ENCODE measurements at places on chromosomes 16 and 17.

- DNase-seq: no peak
Measured at GRCh38 chr16:54632322-54633220, 298.1 kb upstream of the IRX5 start.

GRCh38 chr17:69762359-69762758, 312.7 kb upstream of the KCNJ16 start:
- DNase-seq: no peak

DNA sequence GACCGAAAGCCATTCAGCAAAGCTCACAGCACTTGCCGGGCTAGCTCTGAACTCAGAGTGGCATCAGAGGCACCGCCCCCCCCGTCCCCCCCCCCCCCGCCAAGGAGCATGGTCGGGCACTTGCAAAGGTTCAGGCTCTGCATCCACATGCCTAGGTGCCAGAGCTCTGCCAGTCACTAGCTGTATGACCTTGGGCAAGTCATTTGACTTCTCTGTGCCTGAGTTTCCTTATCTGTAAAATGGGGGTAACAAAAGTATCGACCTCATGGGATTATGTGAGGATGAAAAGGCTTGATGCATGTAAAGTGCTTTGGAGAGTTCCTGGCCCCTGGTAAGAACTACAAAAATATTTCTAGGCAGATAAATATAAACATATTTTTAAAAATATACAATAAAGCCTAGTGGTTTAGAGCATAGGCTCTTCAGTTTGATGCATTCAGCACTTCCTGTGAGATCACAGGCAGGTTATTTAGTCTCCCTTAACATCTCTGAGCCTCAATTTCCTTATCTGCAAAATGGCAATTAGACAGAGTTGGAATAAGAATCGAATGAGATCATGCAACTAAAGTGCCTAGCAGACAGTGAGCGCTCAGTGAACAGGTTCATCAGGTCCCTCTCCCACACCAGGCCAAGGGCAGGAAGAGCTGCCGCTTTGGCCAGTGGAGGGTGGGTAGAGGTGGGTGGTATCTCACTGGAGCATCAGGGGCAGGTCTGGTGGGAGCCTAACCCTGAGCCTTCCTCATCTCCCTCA, 117.2 kb downstream of the CYLD start:
- DNase-seq: no peak

- no peak for DNase-seq
Measured at GRCh38 chr17:9151091-9151490, 129.8 kb downstream of the NTN1 start.

- DNase-seq: no peak
Measured at GRCh38 chr16:89596957-89597649, 16.3 kb upstream of the DPEP1 start.

DNA sequence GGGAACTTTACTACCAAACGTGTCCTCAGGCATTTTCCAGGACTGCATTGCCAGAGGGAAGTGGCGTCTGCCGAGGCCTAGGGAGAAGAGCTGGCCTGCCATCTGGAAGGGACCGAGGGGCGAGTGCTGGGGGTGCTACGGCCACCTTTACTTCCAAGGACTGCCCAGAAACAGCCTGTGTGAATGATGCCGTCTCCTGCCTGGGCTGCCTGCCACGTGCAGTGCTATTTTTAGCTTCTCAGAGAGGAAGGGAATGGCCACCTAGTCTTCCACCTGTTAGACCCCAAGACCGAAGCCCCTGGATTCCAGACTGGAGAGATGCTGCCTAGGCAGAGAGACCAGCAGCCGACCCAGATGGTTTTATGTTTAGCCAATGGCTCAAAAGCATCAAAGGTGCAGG, 57.2 kb downstream of the VAC14 start:
- DNase-seq: no peak

DNA sequence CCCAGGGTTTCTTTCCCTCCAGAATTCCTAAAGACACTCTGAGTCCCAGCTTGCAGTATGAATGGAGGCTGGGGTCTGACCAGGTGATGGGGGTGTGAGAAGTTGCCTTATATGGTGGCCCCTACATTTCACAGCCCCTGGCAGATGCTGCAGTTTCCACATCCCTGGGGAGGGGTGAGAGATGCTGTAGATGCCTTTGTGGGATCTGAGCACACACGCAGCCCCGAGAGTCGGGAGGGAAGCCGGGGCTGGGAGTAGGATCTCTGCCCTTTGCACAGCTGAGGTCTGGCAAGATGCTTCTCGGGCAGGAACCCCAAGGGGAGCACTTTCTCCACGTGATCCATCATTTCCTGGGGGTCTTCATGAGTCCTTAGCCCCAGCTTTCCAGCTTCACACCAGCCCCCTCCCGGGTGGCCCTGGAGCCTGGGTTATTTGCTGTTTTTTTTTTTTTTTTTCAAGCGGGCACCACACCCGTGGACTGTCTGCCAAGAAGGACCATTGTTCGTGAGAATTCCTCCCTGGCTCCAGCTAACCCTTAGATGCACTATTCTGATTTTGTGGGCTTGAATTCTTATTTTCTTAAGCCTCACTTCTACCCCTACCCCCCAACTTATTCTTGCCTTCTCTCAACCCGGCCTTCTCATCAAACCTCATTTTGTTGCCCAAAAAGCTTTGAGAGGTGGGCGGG, 50.6 kb downstream of the NTN1 start:
- no peak for DNase-seq

DNA sequence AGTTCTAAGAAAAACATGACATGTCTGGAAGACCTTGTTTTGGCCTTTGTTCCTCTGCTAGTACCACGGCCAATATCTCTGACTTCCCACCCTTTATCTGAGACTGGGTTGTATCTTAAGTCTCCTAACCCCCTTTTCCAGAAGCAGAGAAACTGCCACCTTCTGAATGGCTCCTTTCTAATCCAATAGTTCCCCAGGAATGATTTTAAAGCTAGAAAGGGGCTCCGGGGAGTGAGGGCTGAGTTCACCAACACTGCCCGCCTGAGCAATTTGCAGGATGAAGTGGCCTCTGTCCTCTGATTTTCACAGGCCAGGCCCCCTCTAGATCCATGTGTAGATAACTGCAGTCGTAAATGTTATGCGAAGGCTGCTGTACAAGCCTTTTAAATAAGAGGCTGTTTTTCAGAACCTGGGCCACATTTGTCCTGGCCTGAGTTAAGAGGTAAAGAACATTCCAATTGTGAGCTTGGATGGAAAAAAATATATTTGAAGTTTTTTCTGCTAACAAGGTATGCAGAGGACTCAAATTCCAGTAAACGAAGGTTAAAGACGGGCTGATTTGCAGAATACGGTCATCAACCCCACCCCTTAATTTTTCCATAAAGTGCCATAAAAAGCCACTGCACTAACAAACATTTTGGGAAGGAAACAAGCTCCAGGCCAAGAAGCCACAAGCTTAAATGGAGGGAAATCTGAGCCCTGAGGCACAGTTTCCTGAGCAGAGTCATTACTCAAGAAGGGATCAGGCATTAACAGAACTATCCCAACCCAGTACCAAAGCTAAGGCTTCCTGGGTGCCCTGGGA, 117.0 kb upstream of the MAF start:
- DNase-seq: no peak

DNA sequence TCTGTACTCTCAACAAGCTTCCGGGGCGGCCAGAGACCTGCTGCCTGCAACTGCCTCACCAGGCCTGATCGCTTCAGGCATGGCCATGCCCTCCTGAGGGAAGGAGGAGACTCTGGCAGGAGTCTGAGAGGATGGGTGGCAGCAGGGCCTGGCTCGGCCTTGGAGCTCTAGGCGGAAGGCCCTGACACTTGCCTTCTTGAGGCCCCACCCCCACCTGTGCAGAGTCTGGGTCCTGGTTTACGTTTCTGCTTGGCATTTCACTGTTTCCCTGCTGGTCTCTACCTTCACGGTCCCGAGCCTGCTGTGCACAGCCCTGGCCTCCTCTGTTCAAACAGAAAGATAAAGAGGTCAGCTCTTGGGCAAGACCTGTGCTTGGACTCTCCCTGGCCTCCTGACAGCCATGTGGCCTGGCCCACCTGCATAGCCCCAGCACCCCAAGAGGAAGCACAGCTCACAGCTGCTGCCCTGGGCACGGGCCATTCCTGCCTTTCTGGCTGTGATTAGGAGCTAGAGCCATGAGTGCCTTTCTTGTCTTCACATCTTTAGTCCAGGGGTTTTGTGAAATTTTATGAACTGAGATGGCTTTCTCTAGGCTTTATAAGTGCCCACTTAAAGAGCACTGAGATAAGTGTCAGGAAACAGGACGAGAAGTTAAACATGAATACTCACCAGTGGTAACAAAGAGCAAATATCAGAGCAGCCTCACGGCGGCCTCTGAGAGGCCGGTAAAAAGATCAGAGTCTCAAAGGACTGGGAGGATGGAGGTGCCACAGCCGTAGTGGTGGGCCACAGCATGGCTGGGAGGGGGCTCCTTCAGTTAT, 25.6 kb upstream of the MTSS2 start:
- DNase-seq: no peak

DNA sequence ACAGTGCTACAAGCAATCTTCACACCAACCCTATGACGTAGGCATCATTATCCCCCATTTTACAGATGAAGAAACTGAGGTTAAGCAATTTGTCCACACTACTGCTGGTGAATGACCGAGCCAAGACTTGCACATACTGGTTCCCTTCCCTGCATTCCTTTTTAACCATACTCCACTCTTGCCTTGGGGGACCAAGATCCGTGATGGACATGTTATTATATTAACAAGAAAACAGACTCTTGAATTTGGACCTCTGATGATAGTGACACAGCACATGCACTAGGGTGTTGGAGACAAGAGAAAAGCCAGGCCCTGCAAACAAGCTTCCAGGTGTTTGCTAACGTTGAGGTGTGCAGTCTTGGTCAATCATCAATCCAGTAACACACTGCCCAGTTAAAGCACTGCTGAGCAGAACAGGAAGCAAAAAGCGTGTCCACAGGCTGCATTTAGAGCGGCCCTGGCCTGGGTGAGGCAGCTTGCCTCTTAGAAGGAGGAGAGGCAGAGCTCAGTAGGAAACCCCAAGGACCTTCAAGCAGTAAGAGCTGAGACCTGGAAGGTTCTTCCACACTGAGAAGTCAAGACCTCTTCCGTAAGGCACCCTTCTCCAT, 36.7 kb downstream of the HNF1B start:
- no peak for DNase-seq

GRCh38 chr17:22304667-22305303, 612.5 kb downstream of the KCNJ18 start:
- DNase-seq: no peak

DNA sequence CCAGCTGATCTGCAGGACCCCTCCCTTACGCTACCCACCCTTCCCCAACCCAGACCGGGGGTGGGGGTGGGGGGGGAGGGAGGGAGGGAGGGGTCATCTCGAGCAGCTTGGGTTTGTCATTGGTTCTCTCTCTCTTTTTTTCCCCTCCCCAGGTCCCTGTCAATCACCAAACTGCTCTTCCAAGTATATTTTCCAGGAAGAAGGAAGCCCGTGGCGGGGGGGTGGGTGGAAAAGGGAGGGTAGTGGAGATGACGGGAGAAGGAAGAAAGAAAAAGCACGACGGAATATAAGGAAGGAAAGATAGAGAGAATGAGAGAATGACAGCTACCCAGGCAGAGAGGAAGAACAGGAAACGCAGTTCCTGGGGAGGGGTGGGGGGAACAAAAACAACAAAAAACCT, 17.9 kb downstream of the SALL1 start:
- DNase-seq: no peak

DNA sequence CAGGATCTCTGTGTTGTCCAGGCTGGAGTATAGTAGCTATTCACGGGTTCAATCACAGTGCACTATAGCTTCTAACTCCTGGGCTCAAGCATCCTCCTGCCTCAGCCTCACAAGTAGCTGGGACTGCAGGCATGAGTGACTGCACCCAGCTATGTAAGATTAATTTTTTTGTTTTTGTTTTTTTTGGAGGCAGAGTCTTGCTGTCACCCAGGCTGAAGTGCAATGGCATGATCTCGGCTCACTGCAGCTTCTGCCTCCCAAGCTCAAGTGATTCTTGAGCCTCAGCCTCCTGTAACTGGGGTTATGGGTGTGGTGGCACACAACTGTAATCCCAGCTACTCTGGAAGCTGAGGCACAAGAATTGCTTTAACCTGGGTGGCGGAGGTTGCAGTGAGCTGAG, 15.8 kb downstream of the PPM1D start:
- no peak for DNase-seq

GRCh38 chr17:41813699-41814124, 908 bp downstream of the FKBP10 start:
- no peak for DNase-seq

DNA sequence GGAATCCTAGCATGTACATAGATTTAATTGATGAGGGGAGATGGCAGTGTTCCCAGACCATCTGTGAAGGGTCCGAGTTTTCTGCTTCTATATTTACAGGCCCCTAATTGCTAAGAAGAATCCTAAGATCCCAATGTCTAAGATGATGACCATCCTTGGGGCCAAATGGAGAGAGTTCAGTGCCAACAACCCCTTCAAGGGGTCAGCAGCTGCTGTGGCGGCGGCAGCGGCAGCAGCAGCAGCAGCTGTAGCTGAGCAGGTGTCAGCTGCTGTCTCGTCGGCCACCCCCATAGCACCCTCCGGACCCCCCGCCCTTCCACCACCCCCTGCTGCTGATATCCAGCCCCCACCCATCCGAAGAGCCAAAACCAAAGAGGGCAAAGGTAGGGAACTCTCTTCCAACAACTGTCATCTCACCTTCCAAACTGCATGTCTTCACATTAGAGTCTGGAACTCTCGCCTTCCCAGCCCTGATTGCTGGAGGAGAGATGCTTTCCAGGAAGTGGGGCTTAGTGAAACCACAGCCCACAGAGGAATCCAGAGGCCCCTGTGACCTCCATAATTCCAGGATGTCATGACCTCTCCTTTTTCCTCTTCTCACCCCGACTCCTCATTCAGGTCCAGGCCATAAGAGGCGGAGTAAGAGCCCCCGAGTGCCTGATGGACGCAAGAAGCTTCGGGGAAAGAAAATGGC, 4.7 kb downstream of the CHD3 start:
- no peak for DNase-seq

GRCh38 chr16:4790261-4790660, 2.1 kb upstream of the SEPTIN12 start:
- DNase-seq: no peak

GRCh38 chr17:40350689-40351358, 13.7 kb downstream of the GJD3 start:
- DNase-seq: no peak

- no peak for DNase-seq
Measured at GRCh38 chr16:67415872-67416793, at the start of gene ZDHHC1. Gene ZDHHC1 (minus strand): TSS chr16:67416477. CDS start chr16:67407775, 8,702 bp downstream.

GRCh38 chr16:56616608-56617211, 8.3 kb downstream of the MT2A start:
- no peak for DNase-seq

GRCh38 chr17:32299580-32300164, 34.0 kb downstream of the RHBDL3 start:
- DNase-seq: no peak

DNA sequence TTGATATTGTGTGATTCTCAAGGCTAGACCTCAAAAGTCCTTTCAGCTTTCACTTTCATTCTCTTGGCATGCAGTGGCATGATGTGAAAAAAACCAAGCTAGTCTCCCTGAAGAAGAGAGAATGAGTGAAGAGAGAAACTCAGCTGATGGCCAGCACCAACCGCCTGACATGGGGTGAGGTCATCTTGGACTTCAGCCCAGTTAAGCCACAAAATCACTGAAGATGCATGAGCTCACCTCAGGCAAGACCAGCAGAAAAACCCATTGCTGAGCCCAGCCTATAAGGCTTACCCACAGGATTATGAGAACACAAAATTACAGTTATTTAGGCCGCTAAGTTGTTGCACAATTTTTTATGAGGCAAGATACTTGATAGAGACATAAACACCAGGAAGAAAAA, 496.5 kb downstream of the TOX3 start:
- DNase-seq: no peak
